ENCODE measurements at places on chromosomes 7 and 10. TPM values are rescaled to one million over a fixed set of nuclear protein-coding genes. Genes with fewer than 3 reads are reported as not detected.

Gene GDI2
- total RNA-seq: 346 TPM

GRCh38 chr7:50960621-50961310 is 178.1 kb upstream of the GRB10 start:
- peak overlapping the region; percentile 19 for H3K27ac ChIP-seq
- no peaks in the 10 kb centered on the region for H3K27me3 ChIP-seq
- peaks cover 22% of the 10 kb centered on the region for H3K4me1 ChIP-seq
- H3K36me3 ChIP-seq: peaks cover 2% of the 10 kb centered on the region
- H3K4me3 ChIP-seq: no peak overlapping the region

- H3K36me3 ChIP-seq: no peaks in the 10 kb centered on the region
- H3K27ac ChIP-seq: no peak overlapping the region
- H3K4me1 ChIP-seq: peaks cover 3% of the 10 kb centered on the region
- no peak overlapping the region for H3K4me3 ChIP-seq
- no peaks in the 10 kb centered on the region for H3K27me3 ChIP-seq
Measured at GRCh38 chr7:75762350-75762917, 9.6 kb downstream of the CCL26 start.

Gene TEX36
- total RNA-seq: not detected

DNA sequence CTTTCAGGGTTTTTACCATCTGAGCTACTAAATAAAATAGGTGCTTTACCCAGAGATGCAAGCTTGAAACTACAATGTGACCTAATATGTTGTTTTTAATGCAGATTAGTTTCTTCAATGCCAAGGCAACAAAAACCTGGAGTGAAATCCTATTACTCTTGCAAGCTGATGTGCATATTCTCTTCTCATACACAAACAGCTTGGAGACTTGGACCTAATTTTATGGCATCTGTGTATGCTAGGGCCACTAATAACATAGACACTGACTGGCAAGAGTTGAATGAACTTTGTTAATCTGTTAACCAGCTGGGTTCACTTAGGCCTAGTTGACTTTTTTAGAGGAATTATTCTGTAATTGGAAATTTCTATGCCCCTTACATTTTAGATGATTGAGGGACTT is 23.4 kb upstream of the SMIM30 start:
- no peak overlapping the region for H3K27ac ChIP-seq
- H3K27me3 ChIP-seq: peaks cover 12% of the 10 kb centered on the region
- DNase-seq: no peak
- H3K4me1 ChIP-seq: peaks cover 3% of the 10 kb centered on the region

- H3K27ac ChIP-seq: no peak overlapping the region
- H3K27me3 ChIP-seq: no peaks in the 10 kb centered on the region
- peaks cover 4% of the 10 kb centered on the region for H3K4me1 ChIP-seq
- no peaks in the 10 kb centered on the region for H3K36me3 ChIP-seq
Measured at GRCh38 chr10:3008518-3009195, 58.7 kb upstream of the PFKP start.
